ENCODE measurements at places on chromosomes 12 and 14.

- DNase-seq: no peak
These were observed 1.2 kb upstream of the PRIMA1 start for GRCh38 chr14:93789228-93790130.

- no peak for DNase-seq
These were observed 22.5 kb upstream of the PTGDR start for GRCh38 chr14:52244997-52245396.

- DNase-seq: no peak
These were observed 445.4 kb upstream of the OR4E1 start for GRCh38 chr14:22118899-22119477.

- DNase-seq: no peak
These were observed 19.0 kb upstream of the NDUFA12 start for GRCh38 chr12:95022477-95022876.

DNA sequence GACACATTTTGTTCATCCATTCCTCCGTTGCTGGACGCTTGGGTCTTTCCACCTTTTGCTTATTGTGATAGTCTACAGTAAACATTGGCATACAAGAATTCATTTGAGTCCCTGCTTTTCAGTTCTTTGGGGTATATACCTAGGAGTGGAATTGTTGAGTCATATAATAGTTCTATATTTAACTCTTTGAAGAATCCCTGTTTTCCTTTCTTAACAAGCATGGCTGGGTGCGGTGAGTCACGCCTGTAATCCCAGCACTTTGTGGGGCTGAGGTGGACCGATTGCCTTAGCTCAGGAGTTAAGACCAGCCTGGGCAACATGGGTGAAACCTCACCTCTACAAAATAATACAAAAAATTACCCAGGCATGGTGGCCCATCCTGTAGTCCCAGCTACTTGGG, 75.4 kb downstream of the CCDC92 start:
- DNase-seq: peak; percentile 44

GRCh38 chr12:89733579-89734201, 25.1 kb upstream of the ATP2B1 start:
- DNase-seq: peak; percentile 86

DNA sequence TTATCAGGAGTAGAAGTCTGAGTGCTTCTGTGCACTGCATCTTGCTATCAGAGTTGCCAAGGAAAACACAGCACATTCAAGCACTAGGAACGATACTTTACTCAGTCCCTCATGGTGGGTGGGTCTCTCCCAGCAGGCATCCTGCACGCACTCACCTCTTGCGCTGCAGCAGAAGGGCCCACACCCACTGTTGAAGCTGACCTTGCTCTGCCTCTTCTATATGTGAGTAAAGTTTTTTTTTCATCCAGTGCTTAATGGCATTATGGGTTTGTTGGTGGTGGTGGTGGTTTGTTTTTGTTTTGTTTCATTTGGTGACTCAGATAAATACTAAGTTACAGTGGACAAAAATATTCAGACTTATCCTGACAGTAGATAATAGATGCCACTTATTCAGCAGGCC, 348.5 kb downstream of the EGLN3 start:
- no peak for DNase-seq

GRCh38 chr12:66071549-66071948, 59.0 kb downstream of the LLPH start:
- no peak for DNase-seq

- DNase-seq: no peak
These were observed 2.1 kb downstream of the SIX4 start for GRCh38 chr14:60722107-60722356.

DNA sequence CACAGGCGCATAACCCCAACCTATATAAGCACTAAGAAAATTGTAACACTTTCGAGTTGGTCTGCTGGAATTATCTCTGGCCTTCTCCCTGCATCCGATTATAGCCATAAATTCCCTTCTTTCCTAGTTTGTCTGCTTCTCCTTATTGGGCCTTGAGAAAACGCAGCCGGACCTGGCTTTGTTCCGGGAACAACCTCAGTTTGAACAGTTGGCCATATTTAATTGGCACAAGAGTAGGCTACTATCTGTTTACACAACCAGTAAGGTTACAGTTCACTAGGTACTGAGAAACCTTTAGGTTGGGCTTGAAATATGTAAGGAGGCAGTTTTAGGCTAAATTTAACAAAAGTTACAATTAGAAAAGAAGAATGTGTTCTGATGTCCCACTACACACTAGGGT, 176.1 kb downstream of the IPO8 start:
- DNase-seq: no peak

DNA sequence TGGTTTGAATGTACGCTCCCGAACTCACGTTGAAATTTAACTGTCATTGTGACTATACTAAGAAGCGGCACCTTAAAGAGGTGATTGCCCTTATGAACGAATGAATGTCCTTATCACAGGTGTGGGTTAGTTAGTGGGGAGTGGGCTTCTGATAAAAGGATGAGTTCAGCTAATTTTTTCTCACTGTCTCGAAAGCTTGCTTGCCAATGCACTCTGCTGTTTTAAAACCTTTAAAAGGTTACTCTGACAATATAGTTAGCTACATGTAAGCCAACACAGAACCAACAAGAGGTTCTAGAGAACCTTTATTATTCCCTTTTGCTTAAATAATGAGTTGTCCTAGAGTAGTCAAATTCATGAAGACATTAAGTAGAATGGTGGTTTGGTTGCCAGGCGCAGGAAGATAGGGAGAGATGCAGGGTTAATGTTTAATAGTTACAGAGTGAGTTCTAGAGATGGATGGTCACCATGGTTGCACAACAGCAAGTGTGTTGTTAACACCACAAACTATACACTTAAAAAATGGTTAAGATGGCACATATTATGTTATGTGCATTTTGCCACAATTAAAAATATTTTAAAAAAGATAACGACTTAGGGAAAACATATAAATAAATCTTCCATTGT, 26.3 kb downstream of the RTN1 start:
- no peak for DNase-seq

DNA sequence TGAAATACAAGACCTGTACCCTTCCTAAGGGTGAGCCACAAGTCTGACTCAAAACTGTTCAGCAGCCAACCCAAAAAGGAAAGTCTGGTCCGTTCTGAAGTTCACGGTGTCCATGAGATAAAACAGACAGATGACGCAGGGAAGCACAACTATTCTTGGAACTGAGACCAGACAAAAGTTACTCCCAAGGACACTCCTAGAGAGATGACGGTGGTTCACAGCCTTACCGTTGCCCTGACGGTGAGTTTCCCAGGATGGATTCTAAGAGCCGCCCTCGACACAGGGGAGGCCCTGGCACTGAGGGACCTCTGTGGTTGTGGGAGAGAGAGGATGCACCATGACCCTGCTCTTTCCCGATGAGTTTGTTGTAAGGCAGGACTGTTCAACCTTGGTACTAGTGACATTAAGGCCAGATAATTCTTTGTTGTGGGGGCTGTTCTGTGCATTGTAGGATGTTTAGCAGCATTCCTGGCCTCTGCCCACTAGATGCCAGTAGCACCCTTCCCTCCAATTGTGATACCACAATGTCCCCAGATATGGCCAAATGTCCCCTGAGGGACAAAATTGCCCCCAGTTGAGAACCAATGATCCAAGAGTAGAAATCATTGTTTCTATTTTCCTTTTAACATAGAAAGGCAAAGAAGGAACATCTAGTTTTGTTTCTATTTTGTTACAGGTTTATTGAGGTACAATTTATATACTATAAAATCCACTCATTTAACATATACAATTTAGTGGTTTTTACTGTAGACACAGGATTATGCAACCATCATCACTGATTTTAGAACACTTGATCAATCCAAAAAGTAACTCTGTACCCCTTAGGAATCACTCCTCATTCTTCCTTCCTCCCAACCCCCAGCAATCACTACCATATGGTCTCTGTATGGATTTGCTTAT, 23.0 kb downstream of the OR10P1 start:
- no peak for DNase-seq

- DNase-seq: no peak
These were observed 82.3 kb downstream of the SSPN start for GRCh38 chr12:26277506-26278246.

DNA sequence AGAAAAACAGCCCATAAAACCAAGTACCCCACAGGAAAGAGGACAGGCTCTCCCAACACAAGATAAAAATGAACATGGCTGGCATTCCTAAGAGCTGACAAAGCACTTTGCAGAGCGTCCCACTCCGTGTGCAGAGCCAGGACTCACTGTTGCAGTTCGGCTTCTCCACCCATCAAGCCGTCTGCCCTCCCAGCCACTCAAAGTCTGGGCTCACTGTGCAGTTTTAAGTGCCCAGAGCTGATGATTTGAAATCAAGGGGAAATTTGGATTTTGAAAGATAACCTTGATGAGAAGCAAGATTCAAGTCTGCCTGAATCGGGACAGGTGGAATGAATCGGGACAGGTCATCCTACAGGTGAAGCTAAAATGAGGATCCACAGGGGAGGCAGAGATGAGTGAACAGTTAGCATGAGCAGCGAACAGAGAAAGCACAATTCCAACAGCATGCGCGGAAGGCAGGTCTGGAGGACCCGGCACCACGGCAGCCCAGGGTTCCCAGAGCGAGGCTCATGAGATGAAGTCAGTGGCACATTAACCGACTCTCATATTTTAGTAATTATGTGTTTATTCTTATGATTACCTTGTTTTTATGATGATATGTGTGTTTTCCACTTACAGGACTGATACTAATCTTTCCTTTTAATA, 39.8 kb upstream of the GPR68 start:
- peak; percentile 42 for DNase-seq

GRCh38 chr14:94522115-94522724, 13.0 kb upstream of the SERPINA12 start:
- DNase-seq: no peak

GRCh38 chr14:64628940-64629408, 75.2 kb upstream of the PLEKHG3 start:
- peak; percentile 96 for DNase-seq

DNA sequence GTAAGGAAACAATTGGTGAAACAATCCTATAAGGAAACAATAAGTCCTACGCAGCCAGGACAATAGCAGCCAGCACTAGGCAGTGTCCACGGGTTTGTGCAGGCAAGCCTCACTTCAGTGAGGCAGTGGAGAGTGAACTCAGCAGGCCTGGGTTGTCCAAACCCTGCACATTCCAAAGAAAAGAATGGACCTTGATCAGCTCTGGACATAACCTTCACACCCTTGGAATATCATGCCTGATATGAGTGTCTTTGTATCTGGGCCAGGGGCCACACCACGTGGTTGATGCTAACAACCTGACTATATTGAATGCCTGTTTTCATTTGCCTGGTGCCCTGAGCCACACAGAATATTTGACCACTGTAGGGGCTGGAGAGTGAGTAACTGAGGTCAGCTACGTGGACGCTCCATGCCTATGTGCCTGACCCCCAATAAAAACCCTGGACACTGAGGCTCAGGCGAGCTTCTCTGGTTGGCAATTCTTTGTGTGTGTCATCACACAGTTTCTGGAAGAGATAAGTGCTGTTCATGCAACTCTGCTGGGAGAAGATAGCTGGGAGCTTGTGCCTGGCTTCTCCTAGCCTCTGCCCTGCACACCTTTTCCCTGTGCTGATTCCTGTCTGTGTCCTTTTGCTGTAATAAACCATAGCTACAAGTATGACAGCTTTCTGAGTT, 81.4 kb upstream of the NCOR2 start:
- DNase-seq: no peak

GRCh38 chr14:100019156-100019744, 46.0 kb upstream of the EVL start:
- DNase-seq: no peak

DNA sequence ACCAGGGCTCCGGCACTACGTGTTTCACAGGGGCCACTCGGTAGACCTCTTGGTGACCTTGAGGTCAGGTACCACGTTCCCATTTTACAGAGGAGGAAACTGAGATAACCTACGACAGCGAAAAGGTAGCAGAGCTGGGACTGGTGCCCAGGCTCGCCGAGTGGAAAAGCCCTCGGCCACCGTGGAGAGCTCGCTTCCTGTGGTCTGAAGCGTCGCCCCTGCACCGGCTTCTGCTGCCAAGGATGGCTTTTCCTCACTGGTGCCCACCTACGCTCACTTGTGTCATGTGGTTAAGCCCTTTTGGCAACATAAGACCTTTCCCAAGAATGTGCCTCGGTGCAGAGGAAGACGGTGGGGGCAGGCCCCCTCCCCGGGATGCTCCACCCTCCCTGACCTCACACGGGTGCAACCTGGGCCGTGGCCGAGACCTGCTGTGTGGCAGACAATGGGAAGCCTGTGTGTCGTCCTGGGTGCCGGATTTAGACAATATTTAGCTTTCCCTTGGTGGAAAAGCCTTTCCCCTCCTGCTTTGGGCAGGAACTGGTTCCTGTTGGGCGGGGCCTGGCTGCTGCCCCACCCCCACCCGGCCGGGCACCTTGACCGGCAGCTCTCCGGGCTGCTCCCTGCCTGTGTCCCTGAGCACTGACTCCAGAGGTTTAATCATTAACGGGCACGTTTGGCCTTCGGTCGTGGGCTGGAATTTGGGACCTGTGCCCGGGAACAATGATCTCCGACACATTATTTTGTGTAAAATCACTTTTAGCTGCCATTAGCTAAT, 32.4 kb upstream of the PPP1R13B start:
- no peak for DNase-seq

DNA sequence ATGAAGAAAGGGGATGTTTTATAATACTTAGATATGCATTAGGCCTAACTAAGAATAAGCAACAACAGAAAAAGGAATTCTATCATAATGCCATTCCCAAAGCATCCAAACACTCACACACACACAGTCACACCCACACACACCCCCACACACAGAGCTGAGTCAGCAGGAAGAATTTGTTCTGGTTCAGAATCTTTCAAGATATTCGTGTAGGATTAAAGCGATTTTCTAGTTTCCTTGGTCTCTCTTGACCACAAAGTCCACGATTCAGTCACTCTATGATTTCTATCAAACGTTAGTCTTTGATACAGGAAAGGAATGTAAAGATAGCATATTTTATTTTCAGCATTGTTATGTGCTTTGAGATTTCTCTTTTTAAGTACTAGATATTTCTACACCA, 382.6 kb upstream of the DCN start:
- DNase-seq: no peak
